ENCODE measurements at places on chromosomes 2 and 18.

DNA sequence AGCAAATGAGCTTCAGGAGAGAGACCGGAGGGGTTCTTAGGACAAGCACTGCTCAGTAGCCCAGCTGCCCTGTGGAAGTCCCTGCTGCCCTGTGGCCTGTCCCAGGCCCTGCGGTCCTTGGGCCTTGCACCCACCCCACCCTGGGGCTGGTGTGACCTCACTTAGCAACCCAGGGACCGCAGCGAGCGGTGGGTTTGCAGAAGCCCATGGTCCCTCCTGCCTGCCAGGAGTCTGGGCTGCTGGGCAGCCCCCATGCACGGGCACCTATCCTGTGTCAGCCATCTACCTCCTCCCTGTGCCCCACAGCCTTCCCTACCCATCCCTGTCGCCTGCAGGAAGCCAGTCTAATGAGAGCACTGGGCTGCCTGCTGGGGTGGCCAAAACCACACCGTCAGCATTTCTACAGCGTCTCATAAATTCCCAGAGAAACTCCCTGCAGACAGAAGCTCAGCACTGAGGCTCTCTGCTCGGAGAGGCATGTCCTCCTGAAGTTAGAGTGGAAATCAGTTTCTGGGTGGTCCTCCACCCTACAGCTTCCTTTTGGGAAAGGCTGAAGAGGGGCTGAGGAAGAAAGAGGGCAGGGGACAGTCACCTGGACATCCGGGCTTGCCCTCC lies 231.1 kb upstream of the HS6ST1 start:
- no peak for DNase-seq

DNA sequence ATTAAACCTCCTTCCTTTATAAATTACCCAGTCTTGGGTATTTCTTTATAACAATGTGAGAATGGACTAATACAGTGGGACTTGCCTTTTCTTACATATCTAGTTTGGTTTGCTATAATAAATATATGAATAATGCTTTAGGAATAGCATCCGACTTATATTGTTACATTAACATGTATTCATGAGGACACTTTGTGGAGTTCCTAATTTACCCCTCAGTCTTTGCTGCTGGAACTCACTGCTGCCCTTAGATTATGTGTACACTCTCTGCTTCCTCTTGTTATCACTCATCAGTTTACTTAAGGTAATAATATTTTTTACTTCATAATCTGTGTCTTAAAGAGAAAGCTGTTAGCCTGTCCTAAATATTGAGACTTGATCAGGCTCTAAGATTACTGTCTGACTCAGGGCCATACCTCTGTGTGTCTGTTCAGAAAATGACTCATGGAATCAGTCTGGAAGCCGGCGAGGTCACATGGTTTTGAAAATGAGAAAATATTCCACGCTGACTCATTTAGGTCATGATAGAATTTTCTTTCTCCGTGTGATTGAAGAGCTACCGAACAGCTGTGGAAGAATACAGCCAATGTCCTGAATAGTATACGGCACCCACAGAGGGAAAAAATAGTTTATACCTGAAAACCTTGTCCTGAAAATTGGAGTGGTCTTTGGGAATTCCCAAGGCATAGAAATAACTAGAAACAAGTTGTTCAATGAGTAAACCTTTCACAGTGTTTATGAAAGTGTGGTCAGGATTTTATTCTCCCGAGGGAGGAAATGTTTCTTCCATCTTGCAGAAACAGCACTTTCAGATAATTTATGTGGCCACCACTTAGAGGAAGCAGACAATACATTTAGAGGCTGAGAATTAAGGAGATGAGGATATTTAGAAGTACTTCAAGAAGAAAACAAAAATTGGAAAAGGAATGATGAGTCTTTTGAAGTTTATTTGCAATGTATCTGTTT lies 156.4 kb downstream of the DSEL start:
- no peak for DNase-seq

GRCh38 chr2:18724371-18725145 lies 135.2 kb upstream of the NT5C1B start:
- no peak for DNase-seq

DNA sequence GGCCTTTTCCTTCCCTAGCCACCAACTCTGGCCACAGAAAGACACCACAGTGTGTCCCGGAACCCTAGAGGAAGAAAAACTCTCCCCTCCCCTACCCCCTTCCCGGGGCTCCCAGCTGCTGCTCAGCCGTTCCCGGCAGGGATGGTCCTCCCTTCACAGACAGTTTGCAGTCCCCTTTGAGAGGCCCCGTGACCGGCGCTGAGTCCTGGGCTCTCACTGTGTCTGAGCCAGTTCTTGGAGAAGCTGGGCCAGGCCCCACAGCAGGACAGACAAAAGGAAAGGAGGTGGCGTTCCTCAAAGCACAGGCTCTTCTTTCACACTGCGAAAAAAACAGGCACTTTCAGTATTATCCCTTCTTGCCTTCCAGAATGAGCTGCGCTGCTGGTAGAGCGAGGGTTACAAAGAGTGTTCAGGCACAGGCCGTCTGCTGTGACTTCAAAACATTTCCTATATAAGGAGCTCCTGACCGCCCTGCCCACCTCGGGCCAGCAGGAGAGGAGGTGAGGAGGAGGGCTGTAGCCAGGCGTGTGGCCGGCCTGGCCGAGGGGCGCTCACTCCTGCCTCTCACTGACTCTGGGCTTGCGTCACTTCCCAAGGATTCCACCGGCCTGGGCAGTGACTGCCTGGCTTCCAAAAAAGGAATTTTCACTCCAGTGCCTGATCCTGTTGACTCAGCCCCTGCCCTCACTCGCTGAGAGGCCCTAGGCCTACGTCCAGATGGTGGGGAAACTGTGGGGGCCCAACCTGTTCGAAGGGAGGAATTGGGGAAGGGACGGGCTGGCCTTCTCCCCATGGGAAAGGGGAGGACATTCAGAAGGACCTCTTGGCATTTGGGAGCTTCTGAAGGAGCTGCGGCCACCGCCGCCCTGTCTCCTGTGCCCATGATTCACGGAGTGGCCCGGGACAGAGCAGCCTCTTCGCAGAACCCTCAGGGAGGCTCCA lies 24.9 kb downstream of the CIDEA start:
- DNase-seq = no peak

DNA sequence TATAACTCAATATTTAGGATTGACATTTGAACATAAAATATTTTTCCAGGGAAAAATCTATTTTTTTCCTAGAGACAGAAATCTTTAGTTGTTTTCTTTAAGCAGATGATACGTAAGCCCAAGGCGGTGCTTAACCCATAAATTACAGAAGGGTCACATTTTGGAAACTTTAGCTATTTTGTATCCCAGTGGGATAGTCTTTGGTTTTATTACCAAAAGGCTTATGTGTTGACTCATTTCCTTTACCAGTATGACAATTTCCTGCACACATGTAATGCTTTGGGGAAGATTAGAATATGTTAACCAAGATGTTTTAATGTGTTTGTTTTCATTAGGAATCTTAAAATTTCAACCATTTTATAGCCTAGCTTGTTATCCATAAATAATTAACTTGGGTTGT lies 24.8 kb downstream of the DYNC1I2 start:
- DNase-seq = no peak

DNA sequence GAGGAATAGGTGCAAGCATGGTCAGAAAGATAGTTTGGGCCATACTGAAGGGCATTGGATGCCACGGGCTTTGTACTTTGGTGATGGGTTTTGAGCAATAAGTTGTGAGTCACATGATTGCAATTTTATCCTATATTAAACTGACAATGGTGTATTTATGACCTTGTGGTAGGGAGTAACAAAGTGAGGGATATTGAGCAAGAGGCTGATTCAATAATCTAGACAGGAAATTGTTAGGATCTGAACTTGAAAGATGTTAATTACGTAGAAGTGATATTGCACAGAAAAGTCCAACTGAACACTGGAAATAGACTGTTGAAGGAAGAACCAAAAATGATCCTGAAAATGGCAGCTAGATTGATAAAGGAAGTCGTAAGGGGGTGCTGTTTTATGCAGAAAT lies 46.6 kb upstream of the TCF4 start:
- DNase-seq = no peak

GRCh38 chr2:179804206-179804605 lies 57.2 kb downstream of the ZNF385B start:
- no peak for DNase-seq

GRCh38 chr2:105290981-105291660 lies 38.4 kb downstream of the TGFBRAP1 start:
- no peak for DNase-seq

GRCh38 chr2:85886590-85886989 lies 2.2 kb downstream of the ST3GAL5 start:
- DNase-seq = no peak

DNA sequence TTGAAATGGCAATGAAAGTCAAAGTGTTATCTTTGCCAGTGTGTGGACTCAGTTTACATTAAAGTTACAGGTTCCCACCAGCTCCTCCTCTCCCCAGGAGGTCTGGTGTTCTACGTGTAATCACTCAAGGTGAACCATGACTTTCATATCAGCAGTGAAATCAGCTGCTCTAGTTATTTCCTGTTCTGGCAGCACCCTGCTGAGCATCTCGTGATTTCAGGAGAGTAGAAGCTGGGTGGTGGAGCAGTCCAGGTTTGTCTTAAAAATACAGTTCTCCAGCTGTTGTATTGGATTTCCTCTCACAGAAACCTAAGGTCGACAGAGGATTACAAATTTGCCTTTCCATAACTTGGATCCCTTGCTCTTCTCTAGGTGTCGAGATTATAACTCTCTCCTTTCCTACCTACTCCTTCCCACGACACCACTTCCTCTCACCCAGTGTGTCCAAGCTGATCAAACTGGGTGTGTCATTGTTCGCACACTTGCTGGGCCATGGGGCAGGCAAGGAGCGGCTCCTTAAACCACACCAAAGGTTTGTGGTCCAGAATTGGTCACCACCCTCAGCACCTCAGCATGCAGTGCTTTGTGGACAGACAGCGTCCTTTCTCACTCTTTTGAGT lies 13.0 kb upstream of the ARHGAP25 start:
- DNase-seq = peak; percentile 82

DNA sequence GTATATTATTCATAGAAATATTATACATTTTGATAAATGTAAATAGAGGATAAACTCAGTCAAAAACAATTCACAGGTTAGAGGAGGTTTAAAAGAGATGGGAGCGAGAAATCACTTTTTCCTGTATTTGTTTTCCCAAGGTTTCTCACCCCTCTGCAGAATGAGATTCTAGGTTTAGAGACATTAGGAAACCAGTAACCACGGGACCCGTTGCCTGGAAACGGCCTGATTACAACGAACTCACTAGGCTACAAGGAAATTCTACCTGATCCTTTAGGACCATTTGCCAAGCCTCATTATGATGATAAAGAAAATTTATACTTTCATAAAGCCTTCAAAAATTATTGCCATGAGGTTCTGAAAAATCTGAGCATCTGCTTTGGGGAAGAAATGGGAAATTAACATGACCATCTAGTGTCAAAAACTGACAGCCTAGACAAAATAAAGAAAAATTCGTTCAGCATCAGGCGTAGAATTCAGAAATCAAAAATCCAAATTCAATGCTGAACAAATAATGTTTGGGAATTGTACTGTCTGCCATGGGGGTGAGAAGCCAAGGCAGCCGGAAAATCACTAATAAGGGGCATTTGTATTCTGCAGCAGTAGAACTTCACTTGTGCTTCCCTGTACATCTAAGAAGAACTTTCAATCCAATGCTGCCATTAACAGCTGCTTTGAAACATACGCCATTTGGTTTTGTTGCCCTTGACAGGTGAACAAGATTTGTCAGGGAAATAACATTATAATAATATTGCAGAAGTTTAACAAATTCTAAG lies 262.3 kb downstream of the NRXN1 start:
- DNase-seq = no peak

DNA sequence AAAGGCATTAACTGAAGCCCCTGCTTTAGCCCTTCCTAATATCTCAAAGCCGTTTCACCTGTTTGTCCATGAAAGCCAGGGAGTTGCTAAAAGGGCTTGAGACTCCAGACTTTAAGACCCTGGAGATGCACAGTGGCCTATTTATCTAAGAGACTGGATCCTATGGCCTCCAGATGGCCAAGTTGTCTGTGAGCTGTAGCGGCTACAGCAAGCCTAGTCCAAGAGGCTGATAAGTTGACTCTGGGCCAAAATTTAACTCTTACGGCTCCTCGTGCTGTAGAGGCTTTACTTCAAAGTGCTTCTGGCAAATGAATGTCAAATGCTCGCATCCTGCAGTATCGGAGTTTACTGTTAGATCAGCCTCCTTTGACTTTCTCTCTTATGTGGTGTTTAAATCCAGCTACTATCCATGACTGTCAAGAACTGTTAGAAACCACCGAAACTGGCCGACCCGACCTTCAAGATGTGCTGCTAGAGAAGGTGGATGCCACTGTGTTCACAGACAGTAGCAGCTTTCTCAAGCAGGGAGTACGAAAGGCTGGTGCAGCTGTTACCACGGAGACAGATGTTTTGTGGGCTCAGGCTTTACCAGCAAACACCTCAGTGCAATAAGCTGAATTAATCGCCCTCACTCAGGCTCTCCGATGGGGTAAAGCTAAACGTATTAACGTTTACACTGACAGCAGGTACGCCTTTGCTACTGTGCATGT lies 336.7 kb upstream of the CNTNAP5 start:
- peak; percentile 71 for DNase-seq

DNA sequence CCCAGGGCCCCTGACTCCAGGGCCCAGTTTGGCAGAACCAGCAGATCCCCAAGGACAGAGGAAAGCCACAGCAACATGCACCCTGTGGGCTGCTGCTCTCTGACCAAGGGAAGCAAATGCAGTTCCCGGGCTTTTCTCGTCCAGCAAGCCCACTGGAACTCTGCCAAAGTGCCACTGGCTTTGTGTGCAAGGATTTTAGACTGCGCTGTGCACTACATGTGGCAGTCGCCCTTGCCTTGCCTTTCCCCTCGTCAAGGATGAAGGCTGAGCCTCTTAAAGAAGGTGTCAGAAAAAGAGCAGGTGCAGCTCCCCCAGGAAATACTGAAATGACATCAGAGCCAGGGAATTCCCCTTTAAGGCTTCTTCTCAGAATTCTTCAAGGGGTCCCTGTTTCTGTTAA lies 199.2 kb downstream of the TFCP2L1 start:
- no peak for DNase-seq
